ENCODE measurements at places on chromosomes 7 and 10.
A peak's percentile ranks its signal among the peaks of the same experiment; 100 is the strongest.

DNA sequence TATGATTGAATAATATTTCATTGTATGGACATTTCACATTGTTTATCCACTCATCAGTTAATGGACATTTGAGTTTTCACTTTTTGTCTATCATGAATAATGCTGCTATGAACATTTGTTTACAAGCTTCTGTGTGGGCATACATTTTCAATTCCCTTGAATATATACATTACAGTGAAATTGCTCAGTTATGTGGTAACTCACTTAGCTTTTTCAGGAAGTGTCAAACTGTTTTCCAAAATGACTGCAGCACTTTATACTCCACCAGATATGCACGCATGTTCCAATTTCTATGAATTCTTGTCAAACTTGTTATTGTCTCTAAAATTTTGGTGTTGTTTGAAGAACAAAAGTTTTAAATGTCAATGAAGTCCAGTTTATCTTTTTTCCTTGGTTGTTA is 401.2 kb downstream of the THSD7A start:
- DNase-seq, result no peak

- DNase-seq, result no peak
Observed at GRCh38 chr10:110529596-110530011, 31.9 kb downstream of the DUSP5 start.

- DNase-seq, result peak; percentile 41
Observed at GRCh38 chr7:3559278-3559677, 258.2 kb downstream of the SDK1 start.

- DNase-seq, result no peak
Observed at GRCh38 chr10:129628823-129629222, 161.8 kb downstream of the MGMT start.

- peak; percentile 17 for DNase-seq
Observed at GRCh38 chr7:20200361-20200760, 16.8 kb downstream of the MACC1 start.

DNA sequence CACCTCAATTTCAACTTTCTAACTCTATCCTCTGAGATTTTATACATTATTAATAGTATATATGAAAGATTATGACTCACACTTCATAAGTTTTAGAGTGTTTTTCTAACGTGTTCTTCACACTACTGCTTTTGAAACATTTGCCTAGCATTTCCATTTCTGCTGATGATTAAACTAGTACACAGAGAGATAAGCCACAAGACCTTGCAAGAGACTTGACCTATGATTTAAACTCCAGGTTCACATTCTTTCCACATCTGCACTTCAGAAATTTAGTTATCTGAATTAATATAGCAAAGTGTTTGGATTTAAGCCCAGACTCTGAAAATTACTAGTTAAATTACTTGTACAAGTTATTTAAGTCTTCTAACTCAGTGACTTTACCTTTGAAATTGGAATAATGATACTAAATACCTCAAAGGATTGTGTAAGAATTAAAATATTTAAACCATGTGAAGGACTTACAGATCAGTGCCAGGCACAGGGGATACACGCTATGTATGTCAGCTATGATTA is 66.6 kb downstream of the PCLO start:
- no peak for DNase-seq

- DNase-seq, result peak; percentile 47
Observed at GRCh38 chr7:34165927-34166550, 260.7 kb downstream of the BMPER start.

GRCh38 chr10:103652599-103653281 is 159.2 kb downstream of the NEURL1 start:
- no peak for DNase-seq

DNA sequence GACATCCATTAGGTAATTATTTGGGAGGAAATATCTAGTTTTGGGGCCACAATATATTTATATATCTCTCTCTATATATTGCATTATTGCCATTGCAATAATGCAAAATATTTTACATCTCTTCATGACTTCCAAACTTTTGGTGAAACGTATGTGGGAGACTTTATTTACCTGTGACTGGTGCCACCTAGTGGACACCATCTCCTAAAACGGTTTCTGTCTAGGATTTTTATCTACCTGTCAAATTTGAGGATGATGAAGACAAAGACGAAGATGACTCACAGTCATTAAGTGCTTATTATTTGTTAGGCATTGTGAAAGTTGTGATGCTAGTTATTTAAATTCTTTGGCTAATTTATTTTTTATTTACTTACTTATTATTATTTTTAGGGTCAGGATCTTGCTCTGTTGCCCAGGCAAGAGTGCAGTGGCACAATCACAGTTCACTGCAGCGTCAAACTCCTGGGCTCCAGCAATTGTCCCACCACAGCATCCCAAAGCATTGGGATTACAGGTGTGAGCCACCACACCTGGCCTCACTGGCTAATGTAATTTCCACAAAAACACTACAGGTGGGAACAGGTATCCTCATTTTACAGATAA is 18.7 kb upstream of the CBLL1 start:
- DNase-seq, result peak; percentile 52

GRCh38 chr10:45518741-45519140 is 144.7 kb downstream of the ALOX5 start:
- DNase-seq, result no peak

DNA sequence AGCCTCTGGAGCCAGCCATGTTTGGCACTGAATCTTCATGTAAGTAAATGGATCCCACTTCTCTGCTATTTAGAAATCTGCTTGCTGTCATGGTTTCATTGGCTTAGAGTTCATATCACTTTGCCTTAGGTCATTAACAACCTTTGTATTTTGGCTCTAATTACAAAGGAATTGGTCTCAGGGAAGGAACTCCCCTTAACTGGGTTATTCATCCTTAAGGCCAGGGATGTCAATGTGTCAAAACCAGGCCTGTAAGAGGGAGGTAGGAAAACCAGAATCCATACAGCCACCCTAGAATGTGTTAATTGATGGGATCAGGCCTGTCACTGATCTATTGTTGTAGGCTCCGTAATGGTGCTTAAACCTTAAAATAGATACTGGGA is 67.3 kb downstream of the ST7 start:
- no peak for DNase-seq

GRCh38 chr7:81501220-81501619 is 268.6 kb downstream of the HGF start:
- DNase-seq, result peak; percentile 28

- no peak for DNase-seq
Observed at GRCh38 chr7:53768186-53768585, 732.8 kb downstream of the POM121L12 start.

- no peak for DNase-seq
Observed at GRCh38 chr7:17009007-17009719, 127.4 kb upstream of the AGR3 start.

- no peak for DNase-seq
Observed at GRCh38 chr10:98921316-98921715, 314.3 kb downstream of the HPSE2 start.

DNA sequence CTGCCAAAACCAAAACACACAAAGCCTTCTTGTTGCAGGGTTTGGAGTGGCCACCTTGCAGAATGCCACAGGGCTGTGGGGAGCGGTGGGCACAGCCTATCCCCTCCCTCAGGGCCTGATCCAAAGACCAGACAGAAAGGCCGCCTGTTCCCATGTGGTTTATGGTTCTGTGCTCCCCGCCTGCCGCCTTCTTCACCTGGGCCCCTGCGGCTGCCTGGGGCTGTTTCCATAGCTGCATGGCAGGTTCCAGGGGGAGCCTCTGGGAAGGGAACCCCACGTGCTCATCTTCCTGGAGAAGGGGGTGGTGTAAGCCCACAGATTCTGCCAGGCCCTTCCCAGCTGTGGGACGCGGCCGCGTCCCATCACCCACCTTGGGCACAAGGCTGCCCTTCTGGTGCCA is 70.7 kb upstream of the EZH2 start:
- no peak for DNase-seq

DNA sequence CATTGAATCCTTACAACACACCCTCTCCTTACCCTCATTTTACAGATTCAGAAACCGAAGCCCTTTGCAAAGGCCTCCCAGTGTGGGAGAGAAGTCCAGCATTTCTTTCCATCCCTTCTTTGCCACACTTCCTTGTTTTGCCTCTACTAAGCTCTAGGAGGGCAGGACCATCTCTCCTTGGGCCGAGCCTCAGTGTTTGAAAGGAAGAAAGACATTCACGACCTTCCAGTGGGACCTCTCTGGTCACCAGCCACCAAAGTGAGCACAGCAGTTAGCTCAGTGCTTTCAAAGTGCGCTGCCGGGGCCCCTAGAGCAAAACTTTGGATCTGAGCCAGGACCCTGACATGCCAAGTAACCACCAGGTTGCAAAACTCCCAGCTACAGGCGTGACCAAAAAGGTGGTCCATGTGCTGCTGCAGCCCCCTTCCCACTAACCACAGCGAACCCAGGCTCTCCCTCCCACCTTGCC is 12.4 kb downstream of the CTBP2 start:
- no peak for DNase-seq

DNA sequence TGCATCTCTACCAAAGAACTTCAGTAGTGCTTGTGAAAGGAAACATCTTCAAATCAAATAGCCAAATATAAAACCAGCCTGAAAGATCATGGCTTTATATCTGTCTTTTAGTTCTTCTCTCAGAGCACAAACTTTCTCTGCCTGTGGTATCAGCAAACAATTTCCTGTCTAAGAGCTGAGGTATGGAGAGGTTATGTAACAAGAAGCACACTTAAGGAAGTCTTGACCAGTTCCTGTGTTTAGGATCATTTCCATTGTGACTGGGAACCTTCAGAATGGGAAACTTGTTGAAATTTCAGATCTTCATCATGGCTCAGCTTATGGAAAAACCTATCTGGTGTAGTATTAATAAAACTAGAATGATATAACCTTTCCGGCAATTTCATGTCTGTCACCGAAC is 148.8 kb downstream of the MBL2 start:
- no peak for DNase-seq

DNA sequence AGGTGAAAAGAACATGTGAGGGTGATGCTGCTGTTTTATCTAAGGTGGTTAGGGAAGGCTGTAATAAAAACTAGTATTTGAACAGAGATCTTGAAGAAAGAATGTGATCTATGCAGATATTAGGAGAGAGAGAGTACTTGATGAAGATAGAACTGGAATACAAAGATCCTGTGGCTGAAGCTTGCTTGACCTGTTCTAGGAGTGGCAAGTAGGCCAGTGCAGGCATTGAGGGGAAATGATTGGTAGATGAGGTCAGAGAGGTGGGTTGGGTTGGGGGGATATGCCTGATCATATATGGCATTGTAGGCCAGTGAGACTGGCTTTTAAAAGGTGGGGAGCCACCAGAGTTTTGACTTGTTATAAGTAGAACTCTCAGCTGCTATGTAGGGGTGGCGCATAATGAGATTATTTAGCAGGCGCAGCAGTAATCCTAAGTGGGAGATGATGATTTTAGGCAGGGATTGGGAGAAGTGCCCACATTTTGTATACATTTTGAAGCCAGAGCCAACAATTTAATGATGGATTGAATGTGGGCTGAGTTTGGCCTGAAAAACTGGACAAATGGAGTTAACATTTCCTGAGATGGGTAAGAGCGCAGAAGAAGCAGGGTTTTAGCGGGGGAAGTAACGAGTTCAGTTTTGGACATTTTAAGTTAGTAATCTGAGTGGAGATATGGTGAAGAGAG is 8.2 kb downstream of the CCSER2 start:
- no peak for DNase-seq

DNA sequence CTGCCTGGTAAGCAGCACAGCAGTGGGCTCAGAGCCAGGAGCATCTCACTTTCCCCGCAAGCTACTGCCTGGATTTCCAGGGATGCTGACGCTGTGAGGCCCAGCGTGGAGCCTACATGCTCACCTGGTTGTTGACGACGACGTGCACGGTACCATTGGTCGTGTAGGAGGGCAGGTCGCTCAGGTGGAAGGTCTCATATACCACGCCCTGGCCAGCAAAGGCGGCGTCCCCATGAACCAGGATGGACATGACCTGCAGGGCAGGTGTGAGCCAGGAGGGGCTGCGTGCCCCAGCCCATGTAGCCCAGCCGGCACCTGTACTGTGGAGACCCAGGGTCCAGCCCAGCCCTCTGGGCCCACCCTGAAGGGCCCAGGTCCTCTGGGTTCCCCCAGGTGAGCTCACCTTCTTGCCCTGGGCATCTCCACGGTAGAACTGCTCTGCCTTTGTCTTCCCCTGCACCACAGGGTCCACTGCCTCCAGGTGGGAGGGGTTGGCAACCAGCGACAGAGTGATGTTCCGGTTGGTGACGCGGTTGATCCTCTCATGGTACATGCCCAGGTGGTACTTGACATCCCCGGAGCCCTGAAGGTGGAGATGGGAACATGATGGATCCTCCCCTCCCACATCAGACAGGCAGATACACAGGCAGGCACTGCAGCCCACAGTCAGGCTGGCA is 15.4 kb downstream of the OGDHL start:
- DNase-seq, result no peak

GRCh38 chr10:109969760-109970346 is 37.9 kb upstream of the ADD3 start:
- no peak for DNase-seq

- DNase-seq, result no peak
Observed at GRCh38 chr7:55794527-55794926, 68.0 kb downstream of the SEPTIN14 start.

DNA sequence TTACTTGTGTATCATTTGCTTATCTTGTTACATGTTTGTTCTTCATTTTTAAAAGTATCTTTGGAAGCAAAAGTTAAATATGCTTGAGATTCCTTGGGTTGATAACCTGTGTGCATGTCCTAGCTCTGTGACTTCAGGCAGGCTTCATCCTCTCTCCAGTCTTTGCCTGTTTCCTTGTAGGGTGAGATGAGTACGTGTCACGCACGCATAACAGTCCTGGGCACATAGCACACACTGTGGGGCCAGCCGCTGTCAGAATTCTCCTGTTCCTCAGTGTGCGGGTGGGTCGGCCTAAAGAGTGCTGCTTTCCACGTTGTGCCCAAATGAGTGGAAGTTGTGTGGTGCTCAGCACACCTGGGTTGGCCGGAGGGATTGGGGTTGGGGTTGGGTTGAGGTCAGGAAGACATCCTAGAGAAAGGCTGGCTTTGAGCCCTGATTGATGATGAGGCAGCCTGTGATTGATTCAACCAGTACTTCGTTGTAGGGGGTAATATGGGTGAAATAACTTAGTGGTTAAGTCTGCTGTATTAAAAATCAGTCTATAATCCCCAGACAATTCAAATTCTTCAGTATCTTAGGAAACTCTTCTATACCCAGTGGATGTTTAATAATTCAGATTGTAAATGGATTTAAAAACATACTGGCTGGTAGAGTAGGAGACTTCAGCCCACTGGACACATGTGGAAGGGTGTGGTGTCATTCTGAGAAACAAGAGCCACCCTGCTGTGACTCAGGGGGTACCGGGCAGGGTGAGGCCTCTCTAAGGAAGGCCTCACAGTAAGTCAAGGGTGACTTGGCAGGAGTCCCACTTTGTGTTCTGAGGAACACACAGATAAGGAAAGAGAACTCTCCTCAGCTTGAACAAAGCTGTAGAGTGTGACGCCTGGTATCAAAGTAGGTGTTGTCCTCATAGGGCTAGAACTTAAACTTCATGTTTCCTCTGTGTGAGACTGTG is 54.8 kb downstream of the DAGLB start:
- DNase-seq, result peak; percentile 88

- peak; percentile 70 for DNase-seq
Observed at GRCh38 chr7:50564640-50565558, at the start of gene DDC. TSS of gene DDC (minus strand) at chr7:50565405. CDS start at chr7:50544085, 21,320 bp downstream.

DNA sequence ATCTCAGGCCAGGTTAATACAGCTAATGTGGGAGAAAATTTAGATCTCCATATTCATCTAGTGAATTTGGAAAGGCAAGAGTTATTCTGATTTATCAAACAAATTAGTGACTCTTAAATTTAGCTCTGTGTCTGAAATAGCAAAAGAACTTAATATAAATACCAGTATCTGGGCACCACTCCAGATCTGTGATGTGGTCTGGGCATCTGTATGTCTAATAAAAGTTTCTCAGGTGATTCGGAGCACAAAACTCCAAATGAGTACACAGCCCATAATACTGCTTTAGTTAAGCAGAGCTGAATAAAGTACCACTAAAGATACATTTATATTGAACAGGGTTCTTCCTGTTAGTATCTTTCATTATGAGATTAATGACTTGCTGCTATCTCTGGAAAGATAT is 261.4 kb downstream of the BAMBI start:
- DNase-seq, result no peak

All from RCC 7860 (cell line).